ENCODE measurements at places on chromosomes 5 and 9.

- no peak for DNase-seq
Measured at GRCh38 chr5:58961631-58962280, 378.9 kb downstream of the RAB3C start.

DNA sequence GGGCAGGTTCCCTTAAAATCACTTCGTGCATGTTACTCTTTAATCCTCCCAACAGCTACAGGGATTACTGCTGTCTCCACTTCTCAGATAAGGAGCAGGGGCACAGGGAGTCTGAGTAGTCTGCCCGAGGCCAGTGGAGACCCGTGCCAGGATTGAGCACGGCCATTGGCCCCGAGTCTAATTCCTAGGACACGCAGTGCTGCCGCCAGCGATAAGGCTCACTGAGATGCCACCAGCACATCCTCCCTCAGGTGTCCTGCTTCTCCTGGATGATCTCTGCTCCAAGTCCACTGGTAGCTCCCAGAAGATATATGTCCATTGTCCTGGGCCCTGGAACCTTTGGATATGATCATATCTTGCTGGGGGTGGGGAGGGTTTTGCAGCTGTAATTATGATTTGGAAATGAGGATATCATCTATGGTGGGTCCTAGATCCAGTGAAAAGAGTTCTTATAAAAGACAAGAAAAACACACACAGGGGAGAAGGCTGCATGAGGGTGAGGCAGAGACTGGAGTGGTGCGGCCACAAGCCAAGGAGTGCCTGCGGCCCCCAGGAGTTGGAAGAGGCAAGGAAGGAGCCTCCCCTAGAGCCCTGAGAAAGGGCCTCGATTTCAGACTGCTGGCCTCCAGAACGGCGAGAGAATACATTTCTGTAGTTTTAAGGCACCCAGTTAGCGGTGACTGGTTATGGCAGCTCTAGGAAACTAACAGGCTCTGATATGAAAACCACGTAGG, 19.4 kb upstream of the MED10 start:
- DNase-seq: no peak

- DNase-seq: no peak
Measured at GRCh38 chr9:127263664-127264063, 910 bp upstream of the GARNL3 start.

GRCh38 chr5:122304471-122305215, 7.4 kb upstream of the SNCAIP start:
- DNase-seq: no peak

GRCh38 chr5:122102825-122103224, 24.8 kb upstream of the LOX start:
- DNase-seq: no peak
